NCI-H2227 treated with DMSO at 0.1 percent for 48 hours (cell line): ENCODE measurements at places on chromosomes 3 and 15.

DNA sequence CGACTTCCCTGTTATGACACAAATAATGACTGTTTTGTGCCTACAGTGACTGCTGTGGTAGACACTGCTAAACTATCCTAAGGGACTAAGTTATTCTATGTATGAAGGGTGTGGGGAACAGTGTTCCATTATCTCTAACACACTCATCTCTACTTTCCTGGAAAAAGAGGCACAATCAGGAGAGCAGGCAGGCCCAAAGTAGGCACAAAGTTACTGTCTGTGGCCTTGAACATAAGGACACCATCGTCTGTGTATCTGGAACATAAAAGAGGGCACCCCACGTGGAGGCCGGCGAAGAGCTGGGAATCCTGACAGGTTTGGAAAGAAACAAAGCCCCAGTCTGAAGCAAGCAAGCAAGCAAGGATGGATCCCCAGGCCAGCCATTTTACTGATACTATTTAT, 1.5 kb downstream of the ABCC5 start:
- no peak for DNase-seq

- DNase-seq = no peak
Observed at GRCh38 chr3:15511156-15511555, 10.3 kb downstream of the COLQ start.

- no peak for DNase-seq
Observed at GRCh38 chr3:69915726-69916125, 83.8 kb upstream of the SAMMSON start.

DNA sequence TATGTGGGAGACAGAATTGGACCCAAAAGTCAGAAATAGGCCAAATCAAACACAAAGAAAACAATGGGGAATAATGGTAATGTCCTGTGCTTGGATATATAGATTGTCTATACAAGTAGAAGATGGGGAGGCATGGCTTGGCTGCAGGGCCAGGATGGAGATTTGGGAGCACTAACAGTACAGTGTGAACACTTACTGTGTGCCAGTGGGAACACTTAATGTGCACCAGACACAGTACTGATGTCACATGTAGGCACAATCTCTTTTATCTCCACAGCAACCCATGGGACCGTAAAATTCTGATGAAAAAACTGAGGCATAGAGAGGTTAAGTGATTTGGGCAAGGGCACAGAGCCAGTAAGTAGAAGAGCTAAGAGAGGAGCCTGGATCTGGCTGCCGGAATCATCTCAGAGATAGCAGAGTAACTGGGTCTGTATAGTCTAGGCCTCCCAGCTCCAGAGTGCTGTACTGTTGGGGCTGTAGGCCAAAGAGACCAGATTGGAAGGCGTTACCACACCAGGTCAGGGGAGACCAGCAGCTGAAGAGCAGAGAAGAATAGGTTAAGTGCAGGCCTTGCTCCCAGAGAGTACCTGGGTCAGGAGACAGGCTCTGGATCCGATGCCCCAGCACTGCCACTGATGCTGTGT, 63.3 kb downstream of the RLBP1 start:
- no peak for DNase-seq

DNA sequence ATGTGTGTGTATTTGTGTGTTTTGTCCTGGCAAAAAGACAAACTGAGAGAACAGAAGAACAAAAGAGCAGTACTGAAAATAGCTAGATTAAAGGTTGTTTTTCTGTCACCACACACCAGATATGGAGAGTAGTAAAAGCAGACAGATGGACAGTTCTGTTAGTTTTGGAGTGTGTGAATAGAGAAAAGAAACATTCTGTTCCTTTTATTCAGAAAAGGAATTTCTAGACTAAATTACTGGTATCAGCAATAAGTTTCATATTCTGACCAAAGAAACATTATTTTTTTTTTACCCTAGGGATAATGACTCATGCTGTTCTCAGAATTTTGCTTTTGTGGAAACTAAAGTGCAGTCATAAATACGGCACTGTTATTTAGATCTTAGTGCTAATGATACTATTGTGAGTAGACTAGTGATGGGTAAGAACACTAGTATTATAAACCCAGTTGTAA, 32.9 kb downstream of the PIK3CA start:
- DNase-seq = no peak

DNA sequence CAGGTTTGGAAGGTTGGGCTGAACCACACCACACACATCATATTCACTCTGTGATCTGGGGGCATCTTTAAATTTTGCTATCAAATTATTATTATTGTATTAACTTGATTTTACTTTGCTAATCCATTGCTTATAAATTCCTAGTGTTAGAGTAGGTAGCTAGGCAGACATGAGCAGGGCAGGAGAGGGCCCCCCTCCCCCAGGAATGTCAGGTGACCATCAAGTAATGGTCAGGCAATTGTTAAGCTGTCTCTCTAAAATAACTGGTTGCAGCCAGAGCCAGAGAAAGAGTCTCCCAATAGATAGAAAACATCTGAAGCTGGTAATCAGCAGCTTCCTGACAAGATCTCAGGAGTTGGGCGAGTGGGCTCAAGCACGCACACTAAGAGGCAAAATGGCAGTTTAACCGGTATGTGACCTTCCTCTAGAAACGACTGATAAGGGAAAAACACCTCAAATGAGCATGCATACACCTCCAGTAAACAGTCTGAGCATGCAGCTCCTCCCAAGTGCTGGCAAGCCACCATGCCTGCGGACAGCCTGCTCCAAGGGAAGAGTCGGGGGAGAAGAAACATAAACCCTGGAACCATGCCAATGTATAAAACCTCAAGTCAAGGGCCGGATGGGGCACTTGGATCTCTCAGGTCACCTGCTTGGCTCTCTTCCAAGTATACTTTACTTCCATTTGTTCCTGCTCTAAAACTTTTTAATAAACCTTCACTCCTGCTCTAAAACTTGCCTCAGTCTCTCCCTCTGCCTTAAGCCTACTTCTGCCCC, 3.1 kb upstream of the CXCR6 start:
- DNase-seq = peak; percentile 22

DNA sequence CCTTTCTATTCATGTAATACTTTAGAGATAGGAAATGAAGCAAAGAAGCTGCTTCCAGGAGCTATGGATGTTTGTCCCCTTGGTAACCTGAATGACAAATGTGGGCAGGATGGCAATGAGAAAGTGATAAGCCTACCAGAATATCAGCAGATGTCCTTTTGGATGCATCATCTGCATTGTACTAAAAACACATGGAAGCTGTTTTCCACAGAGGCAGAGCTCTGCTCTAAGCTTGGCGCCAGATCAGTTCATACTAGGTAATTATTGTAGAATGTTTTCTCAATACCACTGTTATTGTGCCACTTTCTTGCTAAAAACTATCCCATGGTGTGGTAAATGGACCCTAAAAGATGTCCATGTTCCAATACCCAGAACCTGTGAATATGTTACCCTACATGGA, 100.2 kb downstream of the DTWD1 start:
- no peak for DNase-seq

DNA sequence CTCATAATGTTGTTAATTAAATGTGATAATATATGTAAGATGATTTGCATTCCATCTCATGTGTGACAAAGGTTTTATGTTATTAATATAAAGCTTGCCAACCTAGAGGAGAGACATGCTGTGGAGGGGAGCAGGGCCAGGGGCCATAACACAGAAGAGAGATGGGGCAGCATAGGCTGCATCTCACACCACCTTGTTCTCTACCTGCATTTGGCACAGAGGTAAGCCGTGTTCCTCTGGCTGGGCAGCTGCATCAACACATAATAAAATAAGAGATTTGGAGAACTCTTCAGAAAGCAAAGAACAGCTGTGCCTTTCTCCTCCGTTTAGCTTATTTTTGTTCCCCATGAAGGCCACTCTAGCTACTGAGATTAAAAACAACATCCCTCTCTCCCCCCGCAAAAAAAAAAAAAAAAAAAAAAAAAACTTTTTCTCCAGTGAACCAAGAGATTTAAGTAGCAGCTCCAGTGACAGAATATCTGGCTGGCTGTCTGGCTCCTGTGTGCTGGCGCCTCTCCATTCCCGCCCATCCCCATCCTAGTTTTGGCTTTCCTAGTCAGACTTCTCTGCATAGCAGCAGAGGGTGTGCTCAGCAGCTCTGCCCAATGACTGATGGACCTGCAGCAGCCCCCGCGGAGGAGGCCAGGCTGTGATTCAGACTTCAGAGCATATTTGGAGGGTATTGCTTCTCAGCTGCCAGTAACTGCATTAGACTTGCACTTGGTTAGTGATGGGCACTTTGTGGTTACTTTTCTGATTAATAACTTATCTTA, 52.2 kb upstream of the STXBP5L start:
- no peak for DNase-seq

- no peak for DNase-seq
Observed at GRCh38 chr3:127425505-127426443, 137.9 kb upstream of the PRR20G start.

DNA sequence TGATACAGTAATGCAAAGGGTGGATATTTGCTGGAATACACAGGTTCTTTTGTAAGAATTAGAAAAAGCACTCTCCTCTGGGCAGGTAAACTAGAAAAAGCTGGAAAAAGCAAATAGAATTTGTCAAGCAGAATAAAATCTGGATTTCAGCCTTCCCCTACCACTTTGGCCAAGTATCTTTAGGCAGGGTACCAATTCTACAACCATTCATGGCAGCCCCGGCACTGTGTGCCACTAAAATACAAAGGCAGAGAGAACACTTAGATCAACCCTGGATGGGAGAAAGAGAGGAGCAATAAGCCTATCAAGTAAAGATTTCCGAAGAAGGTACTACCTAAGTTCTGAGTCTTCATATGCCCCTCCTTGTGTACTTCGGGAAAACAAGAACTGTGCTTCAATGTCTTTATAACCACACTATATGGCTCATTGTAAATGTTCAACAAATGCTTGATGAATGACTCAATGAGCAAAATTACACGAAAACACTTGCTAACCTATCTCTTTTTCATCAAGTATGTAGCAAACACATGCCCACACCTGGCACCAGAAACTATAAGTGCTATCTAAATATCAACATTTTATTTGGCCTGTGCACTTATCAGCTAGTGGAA, 20.8 kb downstream of the STAG1 start:
- no peak for DNase-seq

GRCh38 chr3:172698631-172699030, 12.2 kb downstream of the NCEH1 start:
- no peak for DNase-seq

DNA sequence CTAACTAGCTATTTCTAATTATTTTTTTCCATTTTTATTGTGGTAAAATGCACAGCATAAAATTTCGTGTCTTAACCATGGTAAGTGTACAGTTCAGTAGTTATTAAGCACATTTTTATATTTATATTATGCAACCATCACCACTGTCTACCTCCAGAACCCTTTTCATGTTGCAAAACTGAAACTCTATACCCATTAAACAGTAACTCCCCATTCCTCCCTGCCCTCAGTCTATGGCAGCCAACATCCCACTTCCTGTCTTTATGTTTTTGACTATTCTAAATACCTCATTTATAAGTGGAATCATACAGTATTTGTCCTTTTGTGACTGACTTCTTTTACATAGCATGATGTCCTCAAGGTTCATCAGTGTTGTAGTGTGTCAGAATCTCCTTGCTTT, 25.5 kb downstream of the SLC35A5 start:
- DNase-seq = no peak

DNA sequence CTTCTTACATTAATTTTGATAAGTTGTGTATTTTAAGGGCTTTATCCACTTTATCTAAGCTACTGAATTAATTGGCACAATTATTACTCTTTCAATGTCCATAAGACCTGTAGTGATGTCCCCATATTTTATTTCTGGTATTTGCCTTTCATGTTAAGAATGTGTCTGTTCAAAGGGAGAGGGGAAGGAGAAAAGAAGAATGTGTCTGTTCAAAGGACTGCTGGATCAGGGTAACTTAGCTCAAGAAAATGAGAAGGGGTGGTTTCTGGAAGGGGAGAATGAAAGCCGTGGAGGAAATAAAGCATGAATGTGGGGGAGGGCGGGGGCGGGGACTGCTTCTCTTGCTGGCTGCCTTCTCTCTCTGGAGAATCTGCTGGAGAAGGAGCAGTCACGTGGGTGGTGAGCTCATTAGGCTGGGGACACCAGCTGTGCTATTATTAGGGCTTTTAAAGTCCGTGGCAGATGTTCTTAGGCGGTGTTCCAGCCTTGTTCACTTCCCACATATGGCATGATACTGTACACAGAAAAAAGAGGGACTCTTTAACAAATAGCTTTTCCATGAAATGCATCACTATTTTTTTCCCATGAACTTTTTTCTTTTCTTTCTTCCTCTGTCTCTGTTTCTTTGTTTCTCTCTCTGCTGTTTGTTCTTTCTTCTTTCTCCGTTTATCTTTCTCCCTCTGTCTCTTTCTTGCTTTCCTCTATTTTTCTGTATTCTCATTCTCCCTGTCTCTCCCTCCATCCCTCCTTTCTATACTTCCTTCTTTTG, 63.7 kb upstream of the ULK4 start:
- DNase-seq = peak; percentile 88

GRCh38 chr3:150285601-150286000, 122.5 kb upstream of the TSC22D2 start:
- no peak for DNase-seq

DNA sequence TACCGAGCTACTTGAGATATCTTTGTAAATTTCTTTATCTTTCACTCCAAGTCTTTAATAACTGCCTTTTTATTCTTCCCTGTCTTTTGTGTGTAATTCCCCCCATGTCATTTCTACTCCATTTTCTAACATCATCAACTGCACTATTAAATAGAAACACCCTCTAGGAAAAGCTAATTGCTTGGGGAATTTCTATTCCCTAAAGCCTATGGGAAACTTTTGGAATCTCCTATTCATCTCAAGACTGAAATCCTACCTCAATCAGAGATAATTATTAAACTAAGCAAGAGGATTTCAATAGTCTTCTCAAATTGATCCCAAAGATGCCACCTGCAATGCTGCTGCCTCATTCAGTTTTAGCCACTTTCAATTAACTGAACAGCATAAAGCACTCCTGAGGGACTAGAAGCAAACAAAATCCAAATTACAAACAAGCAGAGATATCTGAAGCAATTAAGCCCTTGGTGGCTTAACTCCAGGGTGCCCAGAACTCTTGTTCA, 598.7 kb downstream of the IGSF11 start:
- DNase-seq = no peak

DNA sequence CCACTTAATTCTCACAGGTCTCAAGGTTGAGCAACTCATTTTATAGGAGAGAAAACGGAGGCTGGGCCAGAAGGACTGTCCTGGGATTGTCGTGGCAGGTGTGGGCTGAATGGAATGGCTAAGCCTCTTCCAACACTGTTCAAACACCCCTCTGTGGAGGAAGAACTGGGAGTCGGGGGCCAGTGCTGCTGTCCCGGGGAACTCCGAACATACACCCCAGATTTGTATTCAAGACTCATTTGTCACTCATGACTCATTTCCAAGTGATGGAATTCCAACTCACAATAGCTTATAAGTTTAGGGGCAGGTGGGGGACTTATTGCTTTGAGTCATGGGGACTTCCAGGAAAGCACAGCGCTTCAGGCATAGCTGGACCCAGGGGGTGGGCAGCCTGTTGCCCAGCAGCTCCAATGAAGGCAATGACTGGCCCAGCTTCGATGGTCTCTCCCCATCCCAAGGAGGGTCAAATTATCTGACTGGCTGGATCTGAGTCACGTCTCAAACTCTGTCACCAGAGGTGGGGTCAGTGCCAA, 72.5 kb downstream of the TM2D3 start:
- DNase-seq = no peak

GRCh38 chr15:64975390-64975789, 14.3 kb downstream of the SPG21 start:
- DNase-seq = no peak

GRCh38 chr3:123169492-123169929, 32.2 kb upstream of the SEC22A start:
- no peak for DNase-seq
